AML-193 (cell line): ENCODE measurements at places on chromosomes 12 and 14.
A peak's percentile ranks its signal among the peaks of the same experiment; 100 is the strongest.

DNA sequence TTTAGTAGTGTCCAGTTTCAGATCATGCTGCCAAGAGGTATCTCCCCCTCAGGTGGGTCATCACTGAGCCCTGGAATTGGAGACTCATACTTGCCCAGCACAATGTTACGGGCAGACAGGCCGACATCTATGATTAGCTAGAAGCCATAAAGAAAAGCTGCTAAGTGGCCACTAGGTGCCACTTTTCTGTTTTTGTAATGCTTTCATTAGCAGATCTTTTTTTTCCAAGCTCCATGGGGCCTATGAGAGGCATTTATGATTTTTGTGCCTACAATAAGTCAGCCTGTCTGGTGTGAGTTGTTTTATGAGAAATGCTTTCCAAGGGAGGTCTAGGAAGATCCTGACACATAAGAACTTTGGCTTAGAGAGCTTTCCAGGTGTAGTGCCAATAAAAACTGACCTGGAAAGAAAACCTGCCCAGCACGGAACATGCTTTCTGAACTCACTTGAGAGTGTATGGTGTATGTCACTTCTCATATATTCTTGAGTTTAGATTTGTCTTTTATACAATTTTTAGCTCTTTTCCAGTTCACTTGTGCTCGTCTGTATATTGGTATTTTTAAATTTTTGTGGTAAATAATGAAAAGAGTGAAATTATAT is 21.8 kb upstream of the SMCO2 start:
- peak; percentile 65 for DNase-seq

GRCh38 chr12:69642531-69642930 is 31.8 kb upstream of the LRRC10 start:
- DNase-seq: no peak

GRCh38 chr14:77185093-77185465 is 3.5 kb downstream of the TMEM63C start:
- no peak for DNase-seq

DNA sequence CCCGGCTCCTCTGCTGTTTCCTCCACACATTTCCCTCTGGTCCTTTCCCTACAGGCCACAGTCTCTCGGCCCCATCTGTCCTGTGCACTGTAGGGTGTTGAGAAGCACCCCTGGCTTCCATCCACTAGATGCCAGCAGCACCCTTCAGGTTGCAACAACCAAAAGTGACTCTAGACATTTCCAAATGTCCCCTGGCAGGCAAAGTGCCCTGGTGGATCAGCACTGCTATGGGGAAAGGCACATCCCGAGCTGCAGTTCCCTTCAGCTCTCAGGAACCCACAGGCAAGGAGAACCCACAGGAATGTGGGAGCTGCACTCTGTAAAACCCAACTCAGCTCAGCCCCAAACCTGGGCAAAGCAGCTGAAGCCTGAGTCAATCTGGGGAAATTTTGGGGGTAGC is 77.0 kb downstream of the RBM19 start:
- DNase-seq: no peak

- no peak for DNase-seq
Measured at GRCh38 chr12:114876968-114877680, 193.1 kb upstream of the TBX3 start.

DNA sequence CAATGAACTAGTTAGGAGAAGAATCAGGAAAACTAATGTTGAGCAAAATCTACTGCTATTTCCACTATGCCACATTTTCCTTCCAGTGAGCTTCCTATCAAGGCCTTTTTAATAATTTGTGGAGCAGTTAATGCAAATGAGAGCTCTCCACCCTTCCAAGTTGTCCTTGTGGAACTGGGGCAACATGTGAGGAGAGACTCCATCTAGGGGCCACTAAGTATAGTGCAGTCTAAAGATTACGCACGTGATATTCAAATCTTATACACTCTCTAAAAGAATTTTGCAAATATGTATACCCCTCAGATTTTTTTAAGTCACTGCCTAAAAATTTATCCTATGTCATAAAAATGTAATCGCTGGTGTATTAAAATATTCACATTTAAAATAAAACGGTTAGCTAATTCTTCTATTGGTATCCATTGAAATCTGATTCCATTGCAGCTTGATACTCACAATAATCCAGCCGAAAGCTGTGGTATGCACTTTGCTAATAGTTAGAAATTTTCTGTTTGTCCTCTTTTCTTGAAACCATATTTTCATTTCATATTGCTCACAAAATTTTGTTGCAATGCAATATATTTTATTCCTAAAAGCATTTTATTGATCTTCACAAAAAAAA is 100.1 kb downstream of the PAH start:
- peak; percentile 11 for DNase-seq

GRCh38 chr12:28027947-28028724 is 55.6 kb upstream of the PTHLH start:
- DNase-seq: no peak
